ENCODE measurements at places on chromosomes 16 and 17.

GRCh38 chr16:61721544-61721943 is 314.7 kb downstream of the CDH8 start:
- DNase-seq, result no peak

- DNase-seq, result no peak
Observed at GRCh38 chr17:34206569-34206968, 48.5 kb upstream of the CCL2 start.

DNA sequence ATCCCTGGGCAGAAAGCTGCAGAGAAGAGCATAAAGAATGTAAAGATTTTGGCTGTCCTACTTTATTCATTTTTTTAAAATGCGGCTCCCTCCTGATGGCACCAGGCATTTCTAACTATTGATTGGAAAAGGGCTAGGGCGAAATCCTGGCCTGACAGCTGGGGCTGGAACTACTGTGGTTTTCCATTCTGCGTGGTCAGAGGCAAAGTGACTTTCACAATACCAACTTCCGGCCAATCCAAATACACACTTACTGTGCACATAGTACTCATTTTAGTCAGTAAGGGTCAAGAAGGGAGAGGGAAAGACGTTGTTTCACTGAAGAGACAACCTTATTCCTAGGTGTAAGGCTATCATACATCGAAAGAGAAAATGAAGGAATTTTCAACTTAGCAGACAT is 113.8 kb upstream of the PMFBP1 start:
- DNase-seq, result no peak

DNA sequence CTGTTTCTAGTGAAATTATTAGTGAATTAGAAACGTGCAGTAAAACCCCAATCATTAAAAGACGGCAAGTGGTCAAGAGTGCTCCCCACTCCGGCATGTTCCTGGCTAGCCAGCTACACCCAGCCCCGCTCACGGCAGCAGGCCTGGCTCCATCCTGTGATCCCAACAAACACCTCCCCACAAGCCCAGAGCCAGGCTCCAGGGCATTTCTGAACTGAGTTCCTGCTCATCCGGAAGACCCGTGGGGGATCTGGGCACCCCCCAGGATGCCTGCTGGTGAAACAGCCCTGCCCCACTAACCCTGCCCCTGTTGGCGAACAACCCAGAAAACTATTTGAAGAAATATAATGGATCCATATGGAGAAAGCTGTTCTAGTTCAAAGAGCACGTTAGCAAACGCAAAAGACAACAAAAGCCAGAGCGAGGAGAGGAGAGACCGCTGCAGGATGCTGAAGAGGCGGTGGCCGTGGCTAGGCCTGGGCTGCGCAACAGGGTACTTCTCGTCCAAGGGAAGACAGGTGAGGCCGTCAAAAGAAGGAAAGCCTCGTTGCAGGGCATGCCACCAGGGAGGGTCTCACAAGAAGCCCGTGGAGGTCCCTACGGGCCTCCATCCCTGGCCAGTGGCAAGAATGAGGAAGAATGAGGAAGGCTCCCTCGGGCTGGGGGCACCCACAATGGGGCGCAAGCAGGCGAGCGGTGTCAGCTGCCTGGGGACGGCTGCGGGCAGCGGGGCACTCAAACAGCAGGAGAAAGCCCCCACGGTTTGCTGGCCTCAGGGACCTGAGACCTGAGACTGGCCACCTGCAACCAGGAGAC is 19.2 kb downstream of the SLC16A3 start:
- no peak for DNase-seq

- DNase-seq, result no peak
Observed at GRCh38 chr17:68660302-68660701, 59.1 kb upstream of the FAM20A start.

- no peak for DNase-seq
Observed at GRCh38 chr16:6558126-6558525, 774.5 kb upstream of the RBFOX1 start.

GRCh38 chr16:87708881-87709638 is 56.7 kb downstream of the KLHDC4 start:
- DNase-seq, result no peak

GRCh38 chr17:72380120-72380519 is 259.3 kb downstream of the SOX9 start:
- DNase-seq, result no peak

DNA sequence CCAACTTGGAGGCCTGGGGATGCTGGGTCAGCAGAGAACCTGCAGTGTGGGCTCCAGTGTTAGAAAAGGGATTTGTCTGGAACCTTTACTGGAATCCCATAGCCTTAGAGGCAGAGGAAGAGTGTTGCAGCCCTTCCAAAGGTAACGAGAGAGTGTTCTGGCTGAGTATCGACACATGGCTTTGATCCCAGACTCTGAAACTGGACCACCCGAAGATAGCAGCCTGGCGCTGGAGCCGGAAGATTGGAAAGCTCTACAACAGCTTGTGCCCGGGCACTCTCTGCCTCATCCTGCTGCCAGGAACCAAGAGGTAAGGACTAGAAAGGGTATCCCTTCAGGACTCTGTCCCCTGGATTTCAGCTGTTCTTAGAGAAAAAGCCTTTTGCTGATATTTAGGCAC is 39.7 kb downstream of the REXO5 start:
- no peak for DNase-seq

GRCh38 chr16:48629531-48629930 is 19.6 kb upstream of the N4BP1 start:
- DNase-seq, result no peak

- DNase-seq, result no peak
Observed at GRCh38 chr17:9537177-9537776, 38.3 kb downstream of the STX8 start.
